ENCODE measurements at places on chromosomes 7 and 10.
A peak's percentile ranks its signal among the peaks of the same experiment; 100 is the strongest.

DNA sequence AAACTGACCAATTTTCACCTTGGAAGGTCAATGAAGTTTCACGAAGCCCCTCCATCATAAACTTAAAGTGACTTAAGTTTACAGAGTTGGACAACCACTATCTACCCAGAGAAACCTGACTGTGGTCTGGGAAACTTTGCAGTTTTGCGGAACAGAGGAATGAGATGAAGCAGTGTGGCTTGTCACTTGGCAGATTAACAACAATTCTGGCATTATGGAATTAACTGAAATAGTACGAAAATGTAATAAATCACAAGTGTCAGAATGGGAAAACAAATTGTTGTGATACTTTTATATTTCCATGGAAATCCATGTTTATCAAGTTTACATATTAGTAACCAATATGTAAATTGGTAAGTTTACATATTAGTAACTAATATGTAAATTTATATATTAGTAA, 4.9 kb downstream of the KMT2C start:
- DNase-seq: no peak

DNA sequence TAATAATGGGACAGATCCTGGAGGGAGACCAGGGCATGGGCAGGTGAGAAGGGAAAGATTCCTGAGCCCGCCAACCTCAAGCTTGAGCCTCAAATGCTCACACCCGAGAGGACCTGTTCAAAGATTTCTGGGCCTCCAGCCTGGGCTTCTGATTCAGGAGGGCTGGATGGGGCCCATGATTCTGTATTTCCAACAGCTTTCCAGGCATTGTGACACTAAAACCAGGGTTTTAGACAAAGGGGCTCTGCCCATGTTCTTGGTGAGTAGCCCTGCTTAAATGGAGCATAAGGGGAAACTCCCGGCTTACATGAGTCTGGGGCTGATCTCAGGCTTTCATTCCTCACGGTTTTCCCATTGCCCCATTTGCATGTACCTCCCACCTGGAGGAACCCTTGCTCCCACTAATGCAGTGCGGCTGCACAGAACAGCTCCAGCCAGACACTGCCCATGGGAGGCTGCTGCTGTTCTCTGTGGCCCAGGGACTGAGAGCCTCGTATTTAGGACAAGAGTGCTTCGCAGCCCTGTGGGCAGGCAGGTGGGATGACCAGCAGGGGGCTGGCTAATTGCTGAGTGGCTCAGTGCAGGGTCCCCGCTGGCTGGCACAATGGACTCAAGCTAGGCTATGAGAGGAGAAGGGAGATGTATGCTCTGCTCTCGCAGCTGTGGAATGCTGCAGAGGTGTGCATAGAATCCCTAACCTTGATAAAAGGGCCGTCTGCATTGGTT, 135.3 kb upstream of the COBL start:
- DNase-seq: no peak

DNA sequence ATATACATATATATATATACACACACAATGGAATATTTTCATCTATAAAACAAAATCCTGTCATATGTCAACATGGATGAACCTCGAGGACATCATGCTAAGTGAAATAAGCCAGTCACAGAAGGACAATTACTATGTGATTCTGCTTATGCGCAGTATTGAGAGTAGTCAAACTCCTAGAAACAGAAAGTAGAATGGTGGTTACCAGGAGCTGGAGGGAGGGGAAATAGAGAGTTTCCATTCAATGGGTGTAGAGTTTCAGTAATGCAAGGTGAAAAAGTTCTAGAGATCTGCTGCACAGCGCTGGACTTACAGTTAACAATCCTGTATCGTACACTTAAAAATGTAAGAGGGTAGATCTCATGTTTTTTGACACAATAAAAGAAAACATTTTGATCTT, 181.9 kb downstream of the CDCA7L start:
- DNase-seq: no peak

DNA sequence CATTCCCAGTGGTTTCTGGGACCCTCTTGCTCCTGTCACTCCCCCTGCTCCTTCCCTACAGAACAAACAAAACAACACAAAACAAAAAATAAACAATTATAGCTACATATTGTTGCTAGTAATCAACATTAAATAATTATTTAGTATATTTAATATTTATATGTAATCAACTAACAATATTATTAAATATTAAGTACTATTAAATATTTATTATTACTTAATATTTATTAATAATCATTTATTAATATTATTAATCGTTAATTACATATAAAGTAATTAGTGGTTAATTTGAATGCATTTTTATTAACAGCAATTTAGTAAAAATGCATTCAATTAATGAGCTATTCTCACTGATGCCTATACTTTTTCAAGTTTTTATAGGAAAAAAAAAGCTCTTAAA, 139.4 kb downstream of the ITGB8 start:
- no peak for DNase-seq

DNA sequence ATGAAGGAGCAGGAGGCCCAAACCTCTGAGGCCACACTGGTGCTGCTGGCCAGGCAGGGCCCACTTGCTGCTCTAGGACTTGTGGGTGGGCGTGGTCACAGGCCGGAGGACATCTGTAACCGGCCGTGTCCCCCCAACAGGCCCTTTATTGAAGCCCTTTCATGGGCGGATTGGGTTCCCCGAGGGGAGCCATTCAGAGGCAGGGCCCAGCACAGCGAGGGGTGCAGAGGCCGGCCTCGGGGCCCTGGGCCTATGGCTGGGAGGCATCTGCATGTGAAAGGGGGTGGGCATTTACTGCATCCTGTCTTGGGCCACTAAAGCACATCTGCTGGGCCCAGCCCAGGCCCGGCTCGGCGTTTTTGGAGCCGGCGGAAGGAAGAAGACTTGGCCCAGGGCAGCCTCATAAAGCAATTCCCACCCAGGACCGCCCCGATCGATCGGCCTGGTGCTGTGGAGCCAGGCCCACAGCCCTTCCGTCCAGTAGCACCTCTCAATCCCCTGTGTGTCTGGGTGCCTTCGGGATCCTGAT, 8.4 kb downstream of the LHPP start:
- DNase-seq: no peak

- no peak for DNase-seq
Measured at GRCh38 chr10:102613286-102613685, 31.0 kb upstream of the TRIM8 start.

DNA sequence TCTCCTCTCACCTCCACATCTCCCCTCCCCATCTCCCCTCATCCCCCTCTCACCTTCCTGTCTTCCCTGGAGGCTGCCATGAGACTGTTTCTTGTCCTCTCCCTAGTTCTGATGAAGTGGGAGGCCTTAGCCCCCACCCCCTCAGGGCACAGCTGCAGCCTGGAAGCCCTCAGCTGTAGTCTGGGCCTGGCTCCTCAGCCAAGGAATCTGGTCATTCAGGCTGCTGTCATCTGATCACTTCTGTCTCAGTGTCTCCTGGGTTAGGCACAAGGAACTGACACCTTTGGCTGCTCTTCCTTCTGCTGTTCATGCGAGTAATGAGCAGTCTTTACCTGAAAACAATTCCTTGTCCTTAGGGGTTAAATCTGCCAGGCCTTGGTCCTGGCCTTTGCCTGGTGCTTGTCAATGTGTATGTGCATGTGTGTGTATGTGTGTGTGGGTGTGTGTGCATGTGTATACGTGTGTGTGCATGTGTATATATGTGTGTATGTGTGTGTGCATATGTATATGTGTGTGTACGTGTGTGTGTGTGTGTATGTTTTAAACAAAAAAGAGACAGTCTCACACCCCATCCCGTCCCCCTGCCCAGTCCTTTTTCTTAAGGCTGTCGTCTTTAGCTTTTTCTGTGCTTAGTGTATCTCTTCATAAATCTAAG, 153.5 kb upstream of the TMEM72 start:
- no peak for DNase-seq

GRCh38 chr7:24727154-24728120, 29.8 kb downstream of the GSDME start:
- no peak for DNase-seq

- DNase-seq: no peak
Measured at GRCh38 chr10:78121801-78122200, 88.1 kb downstream of the RPS24 start.

- DNase-seq: no peak
Measured at GRCh38 chr10:102773986-102774385, 30.2 kb downstream of the WBP1L start.

- DNase-seq: peak; percentile 74
Measured at GRCh38 chr7:66140924-66141323, 26.3 kb downstream of the CRCP start.

GRCh38 chr10:51879238-51879637, 179.8 kb upstream of the CSTF2T start:
- no peak for DNase-seq

- DNase-seq: no peak
Measured at GRCh38 chr10:1673568-1674345, 63.6 kb downstream of the ADARB2 start.

- no peak for DNase-seq
Measured at GRCh38 chr7:86733783-86734182, 90.1 kb downstream of the GRM3 start.

DNA sequence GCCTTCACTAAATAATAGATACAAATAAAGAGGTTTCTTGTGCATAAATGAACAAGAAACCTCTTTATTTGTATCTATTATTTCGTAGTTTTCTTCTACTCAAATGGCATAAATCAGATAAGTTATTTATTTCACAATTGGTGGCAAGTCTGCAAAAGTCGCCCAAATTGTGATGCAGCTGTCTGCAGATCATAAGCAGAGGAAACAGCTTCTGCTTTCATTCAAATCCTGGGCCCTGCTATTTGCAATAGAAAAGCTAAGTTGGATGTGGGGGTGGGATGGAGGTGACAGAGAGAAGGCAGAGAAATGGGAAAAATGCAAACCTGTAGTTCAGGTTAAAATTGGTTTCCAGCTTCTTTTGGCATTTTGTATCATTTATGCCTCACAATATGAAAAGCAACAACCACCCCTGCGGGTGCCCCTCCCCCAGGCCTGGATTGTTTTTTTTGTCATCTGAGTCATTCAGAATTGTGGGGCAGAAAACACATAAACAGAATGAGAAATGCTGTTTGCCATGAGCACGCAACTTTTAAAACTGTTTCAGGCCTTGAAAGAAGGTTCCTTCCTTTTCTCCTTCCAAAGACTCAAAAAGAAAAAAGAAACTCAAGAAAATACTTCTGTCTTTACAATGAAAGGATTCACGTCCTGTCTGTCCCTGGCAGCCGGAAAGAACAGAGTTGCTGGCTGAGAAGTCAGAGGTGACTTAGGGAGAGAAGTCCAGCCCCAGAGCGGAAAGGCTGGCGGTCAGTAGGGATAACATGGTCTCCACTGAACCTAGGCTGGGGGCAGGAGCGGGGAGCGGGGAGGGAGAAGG, 132.9 kb downstream of the BAMBI start:
- DNase-seq: no peak

- DNase-seq: no peak
Measured at GRCh38 chr7:73723813-73724212, 4.3 kb upstream of the STX1A start.

DNA sequence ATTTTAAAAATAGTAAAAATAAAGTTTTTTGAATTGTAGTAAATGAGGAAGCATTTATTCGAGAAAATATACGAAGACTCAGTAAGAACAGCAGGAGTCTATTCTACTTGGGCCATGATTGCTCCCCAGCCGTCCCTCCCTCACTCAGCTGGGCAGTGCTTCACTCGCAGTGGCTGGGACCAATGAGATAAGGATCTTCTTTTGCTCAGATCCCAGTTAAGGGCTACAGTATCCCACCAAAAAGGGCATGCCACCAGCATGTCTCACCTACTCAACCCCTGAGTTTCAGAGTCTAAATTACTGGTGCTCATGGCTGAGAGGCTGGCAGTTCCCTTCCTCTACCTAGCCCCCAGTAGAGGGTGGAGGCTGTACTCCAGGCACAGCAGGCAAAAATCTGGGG, 455.7 kb upstream of the PFKP start:
- no peak for DNase-seq

GRCh38 chr7:91306266-91306665, 42.0 kb downstream of the FZD1 start:
- no peak for DNase-seq

All from upper lobe of right lung (tissue), 1 donor.